ENCODE measurements at places on chromosomes 5 and 9. TPM values are rescaled to one million over a fixed set of nuclear protein-coding genes. Genes with fewer than 3 reads are reported as not detected.

FSTL4 gene
- 4.6 TPM for total RNA-seq

RLN1 gene
- total RNA-seq = not detected

SMIM33 gene
- total RNA-seq = not detected

KCNV2 gene
- not detected for total RNA-seq

ARID3C gene
- not detected for total RNA-seq

NUTM2F gene
- not detected for total RNA-seq

PTPRD gene
- 46.1 TPM for total RNA-seq

IRGM gene
- total RNA-seq = 0.71 TPM

C5 gene
- total RNA-seq = 12.4 TPM

RAD17 gene
- total RNA-seq = 18.0 TPM

CEL gene
- total RNA-seq = 9.4 TPM

CDC14B gene
- 28.5 TPM for total RNA-seq

NTRK2 gene
- total RNA-seq = 2.4 TPM

PALM2AKAP2 gene
- total RNA-seq = 27.2 TPM

MARCOL gene
- total RNA-seq = not detected

ENDOG gene
- 27.3 TPM for total RNA-seq

LCN1 gene
- not detected for total RNA-seq

PRRC1 gene
- 42.4 TPM for total RNA-seq

FBP2 gene
- total RNA-seq = not detected

GPRIN1 gene
- total RNA-seq = 1.8 TPM

TXN gene
- 97.2 TPM for total RNA-seq

ZDHHC11 gene
- 64.6 TPM for total RNA-seq

BTNL8 gene
- total RNA-seq = 1.2 TPM

COX7C gene
- 123 TPM for total RNA-seq

CD72 gene
- total RNA-seq = 8.8 TPM

ADGRD2 gene
- total RNA-seq = not detected

CDX1 gene
- total RNA-seq = not detected

LRRC19 gene
- 0.15 TPM for total RNA-seq

STKLD1 gene
- total RNA-seq = 1.8 TPM

ANKRD34B gene
- not detected for total RNA-seq

CDH9 gene
- total RNA-seq = not detected

GFI1B gene
- total RNA-seq = 3.1 TPM

SLC24A2 gene
- not detected for total RNA-seq

LIFR gene
- 87.1 TPM for total RNA-seq

ADRB2 gene
- 77.4 TPM for total RNA-seq

PCDHGA2 gene
- 3.7 TPM for total RNA-seq

GIN1 gene
- total RNA-seq = 4.2 TPM

IFNB1 gene
- total RNA-seq = not detected

SMC2 gene
- total RNA-seq = 9.8 TPM

AMBP gene
- 3.1 TPM for total RNA-seq

PSIP1 gene
- 57.9 TPM for total RNA-seq

CATSPER3 gene
- not detected for total RNA-seq

NR5A1 gene
- not detected for total RNA-seq

PCDHA11 gene
- 0.61 TPM for total RNA-seq

HARS1 gene
- total RNA-seq = 44.9 TPM

C9orf50 gene
- not detected for total RNA-seq

WDR31 gene
- 3.2 TPM for total RNA-seq

SV2C gene
- total RNA-seq = 0.22 TPM

NFIB gene
- total RNA-seq = 67.1 TPM

MYMK gene
- not detected for total RNA-seq

MEGF10 gene
- total RNA-seq = 3.3 TPM

CTSV gene
- 1.5 TPM for total RNA-seq

FOXD4L5 gene
- total RNA-seq = 0.13 TPM

PLAC8L1 gene
- total RNA-seq = not detected

LCN12 gene
- 2.9 TPM for total RNA-seq

SPATA31D4 gene
- not detected for total RNA-seq

PCDHB10 gene
- 1.5 TPM for total RNA-seq

GLRA1 gene
- not detected for total RNA-seq
